Left lung (tissue), 14 donors: ENCODE measurements at places on chromosomes 2 and 18. TPM values are rescaled to one million over a fixed set of nuclear protein-coding genes. Genes with fewer than 3 reads are reported as not detected.

- DNase-seq, result no peak
- no peaks in the 10 kb centered on the region for H3K4me1 ChIP-seq
- peaks cover 52% of the 10 kb centered on the region for H3K36me3 ChIP-seq
- H3K27ac ChIP-seq, result no peak overlapping the region
- H3K27me3 ChIP-seq, result no peaks in the 10 kb centered on the region
- H3K4me3 ChIP-seq, result no peak overlapping the region
Measured at GRCh38 chr2:73255007-73255644, 21.0 kb downstream of the CCT7 start.

- H3K4me3 ChIP-seq, result no peak overlapping the region
- H3K27ac ChIP-seq, result no peak overlapping the region
- no peaks in the 10 kb centered on the region for H3K27me3 ChIP-seq
- no peaks in the 10 kb centered on the region for H3K36me3 ChIP-seq
- no peak for DNase-seq
Measured at GRCh38 chr2:88845772-88846661, 154.5 kb downstream of the RPIA start.

DNA sequence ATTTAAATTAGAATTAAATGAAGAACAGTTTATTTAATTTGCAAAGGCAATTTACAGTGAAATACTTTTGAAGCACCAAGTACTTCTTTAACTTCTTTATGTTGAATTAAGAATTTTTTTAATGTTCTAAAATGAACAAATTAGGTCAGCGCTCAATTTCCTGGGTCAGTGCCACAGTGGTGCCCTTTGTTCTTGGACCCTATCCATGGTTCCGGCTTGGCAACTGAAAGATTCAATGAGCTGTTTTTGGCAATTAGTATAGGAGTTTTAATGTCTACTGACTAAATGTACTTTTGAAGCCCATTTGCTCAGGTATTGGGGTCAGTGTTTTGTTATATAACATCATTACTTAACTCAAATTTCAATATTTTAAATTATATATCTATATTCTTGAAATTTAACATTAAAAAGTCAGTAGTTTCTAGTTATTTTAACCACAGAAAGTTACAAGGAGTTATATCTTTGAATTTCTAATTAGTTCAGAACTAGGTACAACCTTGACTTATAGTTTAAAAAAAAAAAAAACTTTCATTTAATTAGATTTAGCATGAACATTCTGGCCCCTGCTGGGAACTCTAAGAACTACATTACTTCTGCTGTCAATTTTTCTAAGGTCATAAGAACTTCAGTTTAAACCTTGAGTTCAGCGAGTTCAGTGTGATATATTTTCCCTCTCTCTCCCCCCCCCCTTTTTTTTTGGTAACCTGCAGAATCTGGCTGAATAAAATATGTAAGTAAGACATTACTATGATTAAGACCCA, 7.6 kb upstream of the MSTN start:
- no peak overlapping the region for H3K4me3 ChIP-seq
- no peaks in the 10 kb centered on the region for H3K36me3 ChIP-seq
- DNase-seq, result no peak
- no peaks in the 10 kb centered on the region for H3K4me1 ChIP-seq
- H3K27ac ChIP-seq, result no peak overlapping the region
- no peaks in the 10 kb centered on the region for H3K27me3 ChIP-seq

GRCh38 chr2:82487354-82487753, 1971.7 kb downstream of the SUCLG1 start:
- H3K36me3 ChIP-seq, result no peaks in the 10 kb centered on the region
- no peak for DNase-seq
- H3K4me1 ChIP-seq, result no peaks in the 10 kb centered on the region

DNA sequence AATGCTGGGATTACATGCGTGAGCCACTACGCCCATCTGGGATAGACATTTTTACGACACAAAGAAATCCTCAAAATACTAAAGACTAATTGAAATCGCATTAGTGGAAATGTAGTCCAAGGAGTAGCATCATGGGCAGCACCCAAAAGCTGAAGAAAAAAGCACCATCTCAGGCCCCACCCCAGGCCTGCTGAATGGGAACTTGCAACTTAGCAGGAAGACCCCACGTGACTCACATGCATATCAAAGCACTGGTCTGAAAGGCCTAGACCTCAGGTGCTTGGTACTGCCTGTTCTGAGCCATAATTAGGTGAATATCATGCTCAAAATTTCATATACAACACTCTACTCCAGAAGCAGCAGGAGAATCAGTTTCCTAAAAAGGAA, 28.9 kb downstream of the SPRED2 start:
- no peaks in the 10 kb centered on the region for H3K27me3 ChIP-seq
- no peak overlapping the region for H3K27ac ChIP-seq
- no peaks in the 10 kb centered on the region for H3K36me3 ChIP-seq
- peaks cover 14% of the 10 kb centered on the region for H3K4me1 ChIP-seq
- no peak for DNase-seq

DNA sequence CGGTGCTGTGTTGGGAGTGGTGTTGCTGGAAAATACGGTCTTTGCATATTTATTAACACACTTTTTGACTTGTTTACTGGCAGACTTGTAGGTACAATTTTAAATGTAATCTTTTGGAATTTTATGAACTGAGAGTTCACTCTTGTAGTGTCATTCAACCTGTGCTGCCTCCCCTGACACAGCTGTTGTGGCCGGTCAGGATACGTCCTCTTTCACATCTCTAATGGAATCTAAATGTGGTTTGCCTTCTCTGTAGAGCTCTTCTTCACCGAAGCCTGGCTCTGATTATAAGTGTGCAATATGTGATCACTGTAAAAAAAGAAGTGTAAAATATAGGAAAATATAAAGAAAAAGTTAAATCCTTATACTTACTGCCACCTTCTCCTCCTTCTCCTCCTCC, 94.7 kb downstream of the MAP4K4 start:
- H3K36me3 ChIP-seq, result peaks cover 10% of the 10 kb centered on the region
- no peaks in the 10 kb centered on the region for H3K27me3 ChIP-seq
- DNase-seq, result no peak

The ATP5MC3 gene
- 170 TPM for total RNA-seq

The TOGARAM2 gene
- total RNA-seq, result 1.5 TPM

The DHRS9 gene
- 3.9 TPM for total RNA-seq

The ACTR1B gene
- 67.2 TPM for total RNA-seq

The EFR3B gene
- 9.2 TPM for total RNA-seq
